ENCODE measurements at places on chromosomes 4 and X.

DNA sequence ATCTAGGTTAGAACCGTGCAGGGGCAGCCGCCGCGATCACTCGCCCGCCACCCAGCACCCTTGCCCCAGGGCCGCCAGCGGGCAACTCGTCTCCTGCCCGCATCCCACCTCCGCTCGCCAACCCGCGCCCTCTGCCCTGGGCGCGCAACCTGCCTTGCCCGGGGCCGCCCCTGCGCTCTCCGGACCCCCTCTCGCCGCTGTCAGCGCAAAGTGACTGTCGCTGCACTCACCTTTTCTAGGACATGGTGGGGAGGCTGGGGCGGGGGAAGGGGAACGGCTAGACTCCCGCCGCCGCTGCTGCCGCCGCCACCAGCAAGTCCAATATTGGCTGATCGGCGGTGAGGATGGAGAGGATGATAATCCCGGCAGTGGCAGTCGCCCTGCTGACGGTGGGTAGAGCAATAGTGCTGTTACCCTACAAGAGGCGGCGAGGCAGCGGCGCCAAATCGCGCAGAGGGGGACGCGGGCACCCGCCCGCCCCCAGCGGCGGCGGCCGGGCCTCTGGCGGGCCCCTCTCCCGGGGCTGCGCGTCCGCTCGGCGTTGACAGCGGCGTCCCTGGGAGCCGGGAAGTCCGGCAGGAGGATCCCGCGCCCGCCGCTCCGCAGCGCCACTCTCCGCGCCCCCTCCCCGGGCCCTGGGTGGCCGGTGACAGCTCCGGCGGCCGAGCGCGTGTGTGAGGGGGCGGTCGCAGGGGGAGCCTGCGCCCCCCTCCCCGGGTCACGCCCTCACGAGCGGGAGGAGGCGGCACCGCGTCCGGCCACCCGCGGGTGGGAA lies 2.3 kb upstream of the NR3C2 start:
- peak; percentile 38 for DNase-seq

GRCh38 chr4:133270021-133270570 lies 121.0 kb downstream of the PCDH10 start:
- DNase-seq: no peak

DNA sequence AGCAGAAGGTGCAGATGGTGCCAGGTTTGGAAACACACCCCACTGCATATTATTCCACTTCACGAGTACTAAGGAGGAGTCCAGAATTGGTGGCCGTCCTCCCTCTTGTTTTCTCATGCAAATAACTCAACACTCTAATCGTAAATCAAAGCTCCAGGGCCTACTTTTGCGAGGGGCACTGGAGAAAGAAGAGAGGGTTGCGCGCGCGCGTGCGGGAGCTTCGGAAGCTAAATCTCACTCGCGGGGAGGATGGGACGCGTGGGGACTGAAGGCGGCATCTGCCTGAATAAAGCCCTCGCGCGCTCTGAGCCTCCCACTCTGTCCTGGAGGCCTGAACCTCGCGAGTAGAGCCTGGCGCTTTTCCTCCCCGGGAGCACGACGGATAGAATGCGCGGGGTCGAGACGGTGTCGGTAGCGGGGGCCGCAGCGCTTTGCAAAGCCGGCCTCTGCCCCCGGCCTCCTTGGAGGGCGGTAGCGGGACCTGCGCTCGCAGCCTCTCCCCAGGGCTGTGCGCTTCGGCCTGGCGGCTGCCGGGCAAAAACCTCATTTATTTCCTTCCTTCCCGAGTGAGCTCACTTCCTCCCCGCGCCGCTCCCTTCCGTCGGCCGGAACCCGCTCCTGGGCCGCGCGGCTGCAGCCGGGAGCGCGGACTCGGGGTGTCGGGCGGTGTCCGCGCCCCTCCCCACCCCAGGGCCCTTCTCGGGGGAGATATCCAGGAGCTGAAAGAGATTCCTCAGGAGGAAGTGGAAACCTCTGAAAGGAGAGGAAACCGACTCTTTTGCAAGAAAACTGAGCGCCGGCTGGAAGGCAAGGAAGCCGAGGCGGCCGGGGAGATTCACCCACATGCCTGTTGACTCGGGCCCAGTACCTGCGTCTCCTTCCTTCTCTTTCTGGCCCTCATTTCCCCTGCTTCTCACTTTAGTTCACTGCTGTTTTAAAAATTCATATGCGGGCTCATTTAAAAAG lies 20.7 kb downstream of the HAND2 start:
- no peak for DNase-seq

GRCh38 chr4:48509543-48509942 lies 19.5 kb downstream of the ZAR1 start:
- DNase-seq: no peak

- DNase-seq: no peak
These were observed 139.2 kb upstream of the ANK2 start for GRCh38 chr4:112910109-112910736.

DNA sequence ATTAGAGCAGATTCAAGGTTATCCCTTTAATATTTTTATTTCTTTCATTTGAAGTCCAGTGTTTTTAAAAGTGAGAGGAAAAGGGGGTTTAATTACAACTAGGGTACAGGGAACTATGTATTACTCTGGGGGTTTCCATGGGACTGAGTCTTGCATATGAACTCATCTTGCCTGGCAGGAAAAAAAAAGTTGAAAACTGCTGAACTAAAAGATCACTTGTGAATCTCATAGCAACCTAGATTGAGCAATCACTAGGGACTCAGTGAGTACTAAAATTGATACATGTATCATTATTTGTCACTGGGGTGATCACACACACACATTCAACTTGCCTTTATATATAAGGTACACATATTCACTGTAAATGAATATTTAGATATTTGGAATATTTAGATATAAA lies 180.7 kb upstream of the SFRP2 start:
- no peak for DNase-seq

- DNase-seq: peak; percentile 35
These were observed 6.7 kb downstream of the MYL5 start for GRCh38 chr4:680928-681645.

GRCh38 chrX:150478496-150479492 lies 89.6 kb upstream of the MTM1 start:
- no peak for DNase-seq

- DNase-seq: no peak
These were observed 769 bp downstream of the TCEAL1 start for GRCh38 chrX:103629318-103630170.

GRCh38 chrX:112641449-112641848 lies 38.3 kb downstream of the LHFPL1 start:
- no peak for DNase-seq

DNA sequence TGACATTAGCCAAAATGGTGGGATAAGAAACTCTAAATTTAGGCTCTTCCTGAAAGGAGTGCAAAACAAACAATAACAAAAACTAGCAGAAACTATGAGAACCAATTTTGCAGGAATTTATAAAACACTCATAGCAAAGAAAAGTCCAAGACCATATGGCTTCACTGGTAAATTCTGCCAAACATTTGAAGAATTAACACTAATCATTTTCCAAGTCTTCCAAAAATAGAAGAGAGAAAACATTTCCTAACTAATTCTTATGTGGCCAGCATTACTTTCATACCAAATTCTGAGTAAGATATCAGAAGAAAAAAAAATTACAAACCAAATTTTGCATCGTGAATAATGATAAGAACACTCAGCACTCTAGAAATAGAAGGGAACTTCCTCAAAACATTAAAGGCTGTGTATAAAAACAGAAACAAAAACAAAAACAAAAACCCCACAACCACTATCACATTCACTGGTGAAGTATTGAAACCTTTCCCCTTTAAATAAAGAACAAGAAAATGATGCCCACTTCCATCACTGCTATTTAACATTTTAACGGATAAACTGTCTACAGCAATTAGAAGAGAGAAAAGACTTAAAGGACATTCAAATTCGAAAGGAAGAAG lies 524.3 kb upstream of the GALNTL6 start:
- no peak for DNase-seq

- DNase-seq: no peak
These were observed 91.9 kb downstream of the TENT5D start for GRCh38 chrX:80511969-80512760.

DNA sequence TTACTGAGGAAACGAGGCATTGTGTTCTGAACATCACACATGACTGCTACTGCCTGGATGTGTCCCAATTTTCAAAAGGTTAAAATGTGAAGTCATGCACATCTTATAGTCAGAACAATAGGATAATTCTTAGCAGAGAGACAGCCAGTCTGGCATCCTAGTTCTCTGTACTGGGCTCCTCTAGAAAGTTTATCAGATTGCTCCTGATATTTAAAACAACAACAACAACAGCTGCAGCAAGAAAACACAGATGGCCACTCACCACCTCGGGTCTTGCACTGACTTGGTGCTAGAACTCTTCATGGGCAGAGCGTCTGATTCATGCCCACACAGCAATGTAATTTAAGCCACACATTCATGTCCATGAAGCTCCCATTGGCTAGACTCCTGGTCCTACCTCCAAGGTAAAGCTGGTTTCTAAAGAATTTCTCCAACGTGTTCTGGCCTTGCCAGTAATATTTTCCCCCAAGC lies 33.3 kb upstream of the SLC2A9 start:
- DNase-seq: no peak

- DNase-seq: no peak
These were observed 45.7 kb upstream of the AGA start for GRCh38 chr4:177487977-177488376.

Data from central memory CD8-positive, alpha-beta T cell (primary cell).